GM04504 (cell line): ENCODE measurements at places on chromosomes 7 and 10.

GRCh38 chr10:86752311-86752710 lies 4.1 kb upstream of the BMPR1A start:
- DNase-seq = no peak

GRCh38 chr10:99057936-99058690 lies 177.5 kb downstream of the HPSE2 start:
- DNase-seq = no peak

DNA sequence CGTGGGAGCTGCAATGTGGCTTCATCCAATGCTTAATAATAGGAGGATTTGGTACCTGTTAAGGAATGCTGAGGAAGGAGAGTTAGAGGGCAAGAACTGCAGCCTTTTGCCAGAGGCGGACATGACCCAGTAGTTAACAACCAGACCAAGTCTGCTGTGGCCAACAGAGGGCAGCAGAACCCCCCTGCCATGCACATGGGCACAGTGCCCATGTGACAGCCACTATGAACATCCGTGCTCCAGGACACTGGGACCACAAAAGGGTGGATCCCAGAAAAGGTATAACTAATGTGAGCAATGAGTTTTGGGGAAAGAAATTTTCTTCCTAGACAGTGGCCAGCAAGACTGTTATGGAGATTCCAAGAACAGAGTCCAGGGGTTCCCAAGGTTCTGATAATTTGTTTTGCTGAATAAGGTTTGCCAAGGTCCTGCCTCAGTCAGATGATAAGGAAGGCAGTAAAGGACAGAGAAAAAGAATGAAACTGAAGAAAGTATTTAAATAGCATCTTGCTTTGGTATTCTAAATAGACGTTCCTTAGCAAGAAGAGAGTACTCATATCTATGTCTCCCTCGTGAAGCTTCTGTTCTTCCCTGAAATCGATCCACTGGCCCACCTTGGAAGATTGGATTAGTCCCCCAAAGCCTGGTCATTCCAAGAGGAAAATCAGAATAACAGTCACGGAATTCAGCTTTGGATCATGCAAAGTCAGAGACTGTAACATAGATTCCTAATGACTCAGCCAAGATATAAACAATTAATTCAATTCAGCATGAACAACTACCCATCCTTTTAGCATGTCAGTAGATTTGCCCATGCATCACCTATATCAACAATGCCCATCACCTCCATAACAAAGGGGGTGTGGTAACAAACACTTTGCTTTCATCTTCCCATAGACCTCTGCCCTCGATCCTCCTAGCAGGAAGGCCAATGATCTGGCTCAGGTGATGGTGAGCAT lies 56.0 kb downstream of the LGI1 start:
- no peak for DNase-seq

- DNase-seq = no peak
Measured at GRCh38 chr10:21080261-21080660, 183.2 kb upstream of the NEBL start.

DNA sequence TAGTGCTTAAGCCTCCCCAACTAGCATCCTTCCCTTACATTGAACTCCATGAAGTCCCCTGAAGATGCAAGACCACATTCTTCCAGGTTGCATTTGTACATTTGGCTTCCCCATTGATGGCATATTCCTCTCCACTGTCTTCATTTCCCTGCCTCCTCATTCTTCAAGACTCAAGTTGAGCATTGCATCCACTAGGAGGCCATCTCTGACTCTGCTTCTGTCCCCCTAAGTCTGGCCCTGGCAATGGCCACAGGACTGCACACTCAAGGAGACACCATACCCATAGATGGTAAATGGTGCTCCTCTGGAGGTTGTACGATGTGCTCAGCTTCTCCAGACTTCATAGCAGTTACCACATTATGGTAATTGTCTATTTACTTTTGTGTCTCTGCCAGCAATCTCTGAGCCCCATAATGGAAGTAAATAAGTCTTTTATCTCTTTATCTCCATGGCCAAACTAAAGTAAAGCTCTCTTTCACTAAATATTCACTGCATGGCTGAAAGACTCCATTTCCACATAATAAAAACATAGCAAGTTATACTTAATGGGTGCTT lies 112.6 kb downstream of the PTPRZ1 start:
- DNase-seq = no peak

DNA sequence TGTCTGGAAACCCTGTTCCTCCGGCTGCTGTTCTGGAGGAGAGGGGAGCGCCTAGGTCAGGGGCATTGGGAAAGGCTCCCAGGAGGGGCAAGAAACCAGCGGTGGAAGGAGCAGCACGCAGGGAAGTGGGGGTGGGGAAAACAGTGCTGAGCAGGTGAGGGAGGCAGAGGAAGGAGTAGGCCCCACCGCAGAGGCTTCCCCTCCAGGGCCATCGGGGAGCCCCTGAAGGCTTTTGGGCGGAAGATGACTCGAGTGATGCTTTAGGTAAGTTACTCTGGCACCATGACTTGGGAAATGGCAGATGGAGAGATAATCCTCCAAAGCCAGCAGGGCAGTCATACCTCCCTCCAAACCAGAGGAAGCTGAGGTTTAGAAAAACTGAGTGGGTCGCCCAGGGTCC lies 106.5 kb upstream of the ANLN start:
- DNase-seq = no peak

- DNase-seq = no peak
Measured at GRCh38 chr7:25822823-25823222, 329.2 kb upstream of the NFE2L3 start.

DNA sequence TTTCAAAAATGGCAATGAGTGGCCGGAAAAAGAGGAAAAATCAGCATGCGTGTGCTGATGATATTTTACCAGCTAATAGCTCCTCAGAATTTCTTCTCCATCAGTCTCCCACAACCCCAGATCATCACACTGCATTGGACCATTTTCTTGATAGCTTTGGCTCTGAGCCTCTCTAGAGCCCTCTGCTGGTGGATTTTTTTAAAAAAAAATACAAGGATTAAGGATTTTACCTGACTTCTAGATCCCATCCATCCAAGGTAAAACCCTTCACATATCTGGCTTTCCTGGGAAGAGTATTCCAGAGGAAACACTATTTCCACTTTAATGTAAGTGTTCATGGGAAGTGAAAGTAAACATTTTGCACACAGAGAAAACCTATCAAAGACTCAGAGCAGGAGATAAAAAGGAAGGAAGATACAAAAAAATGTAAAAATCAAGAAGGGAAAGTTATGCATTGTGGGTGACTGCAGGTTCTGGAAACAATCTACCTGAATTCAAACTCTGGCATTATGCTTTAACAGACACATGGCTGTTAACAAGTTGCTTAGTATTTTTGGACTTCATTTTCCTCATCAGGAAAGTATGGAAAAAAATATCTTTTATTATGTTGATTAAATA lies 380.9 kb downstream of the LRRTM3 start:
- DNase-seq = no peak

- DNase-seq = no peak
Measured at GRCh38 chr10:11663763-11664555, 52.5 kb upstream of the USP6NL start.

DNA sequence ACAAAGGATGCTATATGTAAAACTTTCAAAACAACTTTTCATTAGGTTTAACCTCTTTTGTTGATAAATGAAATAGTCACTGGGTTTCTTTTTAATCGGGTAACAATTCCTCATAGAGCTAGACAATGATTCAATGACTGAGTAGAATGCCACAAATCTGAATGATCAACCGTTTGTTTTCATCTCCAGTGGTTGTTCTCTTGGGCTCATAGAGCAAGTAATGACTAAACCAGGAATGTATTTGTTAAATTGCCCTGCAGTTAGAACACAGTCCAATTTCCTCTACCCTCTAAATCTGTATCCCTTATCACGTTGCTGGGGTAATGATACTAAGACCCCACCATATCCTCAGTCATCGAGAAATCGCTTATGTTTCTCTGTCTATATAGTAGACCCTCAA lies 40.0 kb downstream of the CNNM1 start:
- no peak for DNase-seq

DNA sequence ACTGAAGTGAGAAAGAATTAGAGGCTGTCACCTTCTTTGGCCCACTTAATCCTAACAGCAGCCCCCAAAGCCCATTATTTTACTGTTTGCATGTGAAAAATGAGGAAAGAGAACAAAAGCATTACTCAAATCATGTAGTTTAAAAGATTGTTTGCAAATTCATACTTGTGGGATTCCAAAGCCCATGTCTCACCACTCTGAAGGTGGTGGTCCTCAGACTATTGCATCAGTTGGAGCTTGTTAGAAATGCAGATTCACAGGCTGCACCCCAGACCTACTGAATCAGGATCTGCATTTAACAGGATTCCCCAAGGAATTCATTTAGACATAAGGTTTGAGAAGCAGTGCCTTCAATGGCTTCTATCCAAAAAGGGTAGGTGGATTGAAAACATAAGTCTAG lies 93.7 kb upstream of the PDE1C start:
- no peak for DNase-seq

GRCh38 chr7:139602143-139602722 lies 78.7 kb downstream of the CLEC2L start:
- no peak for DNase-seq
